Left ventricle myocardium inferior (tissue), 1 donor: ENCODE measurements at places on chromosomes 3 and 15.

- peak; percentile 79 for DNase-seq
Measured at GRCh38 chr3:58536501-58537411, at the start of gene ACOX2. TSS of gene ACOX2 (minus strand) at chr3:58537190. CDS start at chr3:58535106, 2,084 bp downstream.

GRCh38 chr3:172606021-172606420, 82.8 kb upstream of the TNFSF10 start:
- no peak for DNase-seq

GRCh38 chr15:100686725-100687473, 84.5 kb downstream of the ASB7 start:
- no peak for DNase-seq

DNA sequence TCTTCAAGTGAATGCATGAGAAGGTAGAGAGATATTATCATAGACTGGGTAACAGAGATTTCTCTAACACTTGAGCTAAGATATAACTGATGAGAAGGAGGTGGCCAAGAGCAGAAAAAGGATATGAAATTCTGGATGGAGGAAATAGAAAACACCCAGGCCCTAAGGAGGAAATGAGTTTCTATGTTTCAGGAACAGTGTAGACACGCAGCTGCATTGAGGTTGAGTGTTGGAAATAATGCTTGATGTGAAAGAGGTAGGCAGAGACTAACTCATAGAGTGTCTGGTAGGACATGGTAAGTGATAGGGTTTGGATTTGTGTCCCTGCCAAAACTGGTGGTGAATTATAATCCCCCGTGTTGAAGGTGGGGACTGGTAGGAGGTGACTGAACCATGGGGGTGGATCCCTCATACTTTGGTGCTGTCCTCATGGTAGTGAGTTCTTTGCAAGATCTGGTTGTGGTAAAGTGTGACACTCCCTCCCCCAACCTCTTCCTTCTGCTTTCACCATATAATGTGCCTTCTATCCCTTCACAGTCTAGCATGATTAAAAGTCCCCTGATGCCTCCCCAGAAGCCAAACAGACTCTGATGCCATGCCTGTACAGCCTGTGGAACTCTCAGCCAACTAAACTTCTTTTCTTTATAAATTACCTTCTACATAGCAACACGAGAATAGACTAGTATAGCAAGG, 787.3 kb downstream of the EDEM1 start:
- DNase-seq: no peak

- DNase-seq: no peak
Measured at GRCh38 chr15:88454236-88454635, 13.0 kb downstream of the MRPL46 start.

GRCh38 chr15:33256874-33257273, 53.9 kb upstream of the RYR3 start:
- DNase-seq: no peak

- DNase-seq: no peak
Measured at GRCh38 chr3:24936574-24936973, 441.9 kb upstream of the THRB start.

GRCh38 chr3:196055683-196056270, 26.1 kb downstream of the TFRC start:
- DNase-seq: no peak

DNA sequence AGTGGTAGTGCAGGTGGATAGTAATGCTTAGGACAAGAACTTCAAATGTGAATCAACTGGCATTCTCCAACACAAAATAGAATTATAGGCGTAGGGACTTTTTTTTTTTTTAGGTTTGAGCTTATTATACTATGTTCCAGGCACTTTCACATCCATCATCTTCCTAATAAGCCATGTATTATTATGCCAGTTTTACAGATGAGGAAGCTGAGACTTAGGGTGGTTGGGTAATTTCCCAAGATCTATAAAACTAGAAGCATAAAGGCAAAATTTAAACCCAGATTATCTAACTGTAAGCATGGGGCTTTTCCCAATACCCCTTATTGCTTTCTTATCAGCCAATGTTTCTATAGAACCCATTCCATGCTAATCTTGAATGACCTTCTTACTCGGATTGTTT, 75.1 kb upstream of the ETV5 start:
- DNase-seq: no peak

GRCh38 chr3:134772591-134772990, 22.5 kb upstream of the EPHB1 start:
- DNase-seq: no peak

DNA sequence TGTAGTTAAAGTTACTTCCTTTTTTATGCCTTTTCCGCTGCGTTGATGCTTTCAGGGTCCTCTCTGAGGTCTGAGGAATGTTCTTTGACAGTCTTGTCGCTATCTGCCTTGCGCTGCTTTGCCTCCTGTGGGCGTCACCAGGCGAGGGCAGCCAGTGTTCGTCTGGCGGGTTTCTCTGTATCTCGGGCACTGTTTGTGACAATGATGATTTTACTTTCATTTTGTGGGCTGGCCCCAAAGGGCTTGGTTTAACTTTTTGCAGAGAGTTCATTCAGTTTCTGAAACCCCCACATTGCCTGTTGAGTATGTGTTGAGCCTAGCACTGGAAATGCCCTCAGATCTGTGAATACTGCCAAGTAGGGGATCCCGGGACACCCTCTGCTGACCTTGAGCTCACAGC, 24.6 kb upstream of the SACM1L start:
- no peak for DNase-seq

DNA sequence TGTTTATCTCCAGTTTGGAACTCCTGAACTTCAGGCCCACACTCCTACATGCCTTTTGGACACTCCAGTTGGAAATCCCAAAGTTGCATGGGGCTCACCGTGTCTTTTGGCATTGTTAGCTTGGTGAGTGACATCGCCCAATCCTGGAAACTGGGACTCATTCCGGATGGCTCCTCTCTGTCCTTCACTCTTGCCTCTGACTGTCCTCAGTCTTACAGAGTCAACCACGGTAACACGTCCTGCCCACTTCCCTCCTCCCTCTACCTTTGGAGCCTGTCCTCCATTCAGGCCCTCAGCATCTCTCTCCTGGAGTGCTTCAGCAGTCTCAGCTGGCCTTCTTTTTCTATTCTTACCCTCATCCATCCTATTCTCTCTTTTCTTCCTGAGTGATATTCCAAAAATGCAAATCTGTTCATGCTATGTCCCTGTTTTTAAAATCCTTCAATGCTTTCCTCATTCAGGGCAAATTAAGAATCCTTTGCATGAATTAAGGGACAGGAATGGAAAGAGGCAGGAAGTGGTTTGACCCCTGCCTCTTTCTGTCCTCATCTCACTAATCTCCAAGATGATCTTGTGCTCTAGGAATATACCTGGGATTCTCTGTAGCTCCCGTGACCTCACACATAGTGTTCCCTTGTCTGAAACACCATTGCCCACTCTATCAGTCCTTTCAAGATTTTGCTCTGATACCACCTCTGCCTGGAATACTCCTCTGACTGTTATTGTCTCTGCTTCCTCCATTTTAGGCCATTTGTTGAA, 42.5 kb downstream of the LPP start:
- no peak for DNase-seq

DNA sequence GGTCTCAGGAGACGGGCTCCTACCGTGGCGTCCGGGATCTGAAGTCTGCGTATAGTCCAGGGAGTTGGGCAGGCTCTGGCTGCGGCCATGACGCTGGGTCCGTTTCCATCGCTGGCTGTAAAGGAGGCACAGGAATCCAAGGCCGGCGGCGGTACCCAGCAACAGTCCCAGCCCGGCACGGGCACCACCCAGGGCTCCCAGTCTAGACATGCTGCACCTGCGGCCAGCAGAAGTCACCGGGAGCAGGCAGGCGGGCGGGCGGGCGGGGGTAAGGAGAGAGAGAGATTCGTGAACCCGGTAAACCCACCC, 526 bp downstream of the RMDN3 start:
- DNase-seq: no peak

GRCh38 chr3:18898911-18899310, 249.4 kb upstream of the KCNH8 start:
- DNase-seq: no peak

DNA sequence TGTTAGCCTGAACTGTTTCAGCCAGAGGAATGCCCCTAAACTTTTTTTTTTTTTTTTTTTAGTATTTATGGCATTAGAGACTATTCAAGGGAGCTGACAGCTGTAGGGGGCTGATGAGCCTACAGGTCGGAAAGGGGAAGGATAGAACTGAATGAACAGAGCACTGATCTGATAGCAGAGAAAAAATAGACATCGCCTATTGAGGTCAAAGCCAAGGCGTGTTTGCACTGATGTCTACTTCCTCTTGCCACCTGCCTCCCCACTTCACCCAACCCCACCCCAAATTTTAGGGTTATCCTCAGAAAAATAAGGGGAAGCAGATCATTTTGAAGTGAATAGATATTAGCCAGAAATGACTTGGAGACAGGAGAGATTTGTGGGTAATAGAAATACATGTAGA, 3.0 kb upstream of the ZMAT3 start:
- no peak for DNase-seq

DNA sequence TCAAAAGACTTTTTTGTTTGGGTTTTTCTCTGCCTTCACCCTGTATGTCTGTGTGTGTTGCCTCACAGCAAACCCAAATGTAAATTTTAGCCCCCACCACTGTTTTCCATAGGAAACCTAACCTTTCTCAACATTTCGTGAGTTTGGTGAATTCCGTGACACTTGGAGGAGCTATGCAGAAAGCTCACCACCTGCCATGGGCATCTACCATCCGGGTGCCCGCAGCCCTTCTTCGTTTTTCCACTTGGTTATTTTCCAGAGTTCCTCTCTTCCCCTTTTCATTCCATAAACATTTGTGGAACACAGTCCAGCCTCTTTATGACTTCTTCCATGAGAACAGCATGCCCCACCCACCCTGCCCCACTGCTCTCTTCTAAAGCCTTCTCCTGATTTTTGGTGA, 31.3 kb downstream of the TMEM158 start:
- DNase-seq: no peak

DNA sequence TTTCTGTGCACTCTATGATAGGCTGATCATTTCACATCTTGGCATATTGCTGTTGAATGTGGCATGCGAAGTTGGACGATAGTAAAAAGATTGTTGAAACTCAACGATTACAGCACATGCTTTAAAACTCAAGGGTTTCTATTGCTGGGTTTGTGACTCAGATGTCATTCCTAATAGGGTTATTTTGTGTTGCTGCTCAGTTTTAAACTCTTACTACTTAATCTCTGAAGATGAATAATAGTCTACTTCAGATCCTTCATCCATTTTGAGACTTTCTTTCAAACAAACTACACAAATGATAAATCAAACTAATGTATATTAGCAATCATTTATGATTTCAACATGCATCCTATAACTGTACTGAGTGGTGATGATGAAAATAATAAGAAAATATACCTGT, 71.3 kb upstream of the MBNL1 start:
- no peak for DNase-seq

GRCh38 chr3:187765342-187765741, 20.1 kb upstream of the BCL6 start:
- DNase-seq: no peak

DNA sequence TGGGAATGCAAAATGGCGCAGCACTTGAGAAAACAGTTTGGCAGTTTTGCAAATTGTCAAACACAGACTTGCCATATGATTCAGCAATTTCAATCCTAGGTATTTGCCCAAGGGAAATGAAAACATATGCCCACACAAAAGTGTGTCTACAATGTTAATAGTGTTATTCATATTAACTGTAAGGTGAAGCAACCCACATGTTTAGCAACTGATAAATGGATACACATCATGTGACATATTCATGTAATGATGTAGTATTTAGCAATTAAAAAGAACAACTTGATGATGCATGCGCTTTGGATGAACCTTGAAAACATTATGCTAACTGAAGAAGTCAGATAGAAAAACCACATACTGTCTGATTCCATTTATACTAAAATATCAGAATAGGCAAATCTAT, 539.0 kb upstream of the PPP2R3A start:
- no peak for DNase-seq

- DNase-seq: no peak
Measured at GRCh38 chr3:169835533-169835932, 22.8 kb upstream of the LRRC34 start.

GRCh38 chr3:128424508-128425069, 42.1 kb downstream of the DNAJB8 start:
- DNase-seq: no peak

GRCh38 chr15:59327942-59328341, 44.7 kb downstream of the MYO1E start:
- DNase-seq: no peak

DNA sequence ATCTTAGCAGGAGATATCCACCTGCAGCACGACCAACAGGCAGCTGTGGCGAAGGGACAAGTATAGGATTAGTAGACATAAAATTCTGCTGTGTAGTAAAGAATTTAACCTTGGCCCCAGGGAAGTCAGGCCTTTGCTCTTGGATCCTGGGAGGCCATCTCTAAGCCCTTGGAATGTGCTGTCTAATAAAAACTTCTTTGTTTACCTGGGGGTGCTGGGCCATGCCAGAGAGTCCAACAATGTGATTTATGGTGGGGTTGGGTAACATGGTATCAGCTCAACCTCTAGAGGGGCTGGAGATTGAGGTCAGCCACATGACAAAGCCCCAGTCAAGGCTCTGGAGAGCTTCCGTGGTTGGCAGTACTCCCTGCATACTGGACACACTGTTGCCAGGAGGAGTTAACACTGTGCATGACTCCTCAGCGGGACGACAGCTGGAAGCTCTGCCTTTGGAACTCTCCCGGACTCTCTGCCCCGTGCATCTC, 52.4 kb downstream of the HEG1 start:
- peak; percentile 68 for DNase-seq

DNA sequence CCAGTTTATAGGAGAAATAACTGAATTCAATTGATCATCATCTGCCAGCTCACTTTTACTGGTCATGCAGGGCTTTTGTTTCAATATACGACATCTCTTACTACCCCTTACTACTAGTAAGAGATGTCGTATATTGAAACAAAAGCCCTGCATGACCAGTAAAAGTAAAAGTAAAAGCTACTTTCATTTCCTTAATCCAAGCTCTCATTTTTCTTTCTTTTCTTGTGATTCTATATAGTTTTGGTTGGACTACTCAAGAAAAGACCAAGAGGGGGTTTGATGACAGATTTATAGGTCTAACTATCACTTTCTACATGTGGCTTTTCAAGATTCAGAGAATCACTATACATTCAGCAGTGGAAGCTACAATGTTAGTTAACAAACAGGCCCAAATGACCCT, 1237.3 kb downstream of the ROBO2 start:
- no peak for DNase-seq

DNA sequence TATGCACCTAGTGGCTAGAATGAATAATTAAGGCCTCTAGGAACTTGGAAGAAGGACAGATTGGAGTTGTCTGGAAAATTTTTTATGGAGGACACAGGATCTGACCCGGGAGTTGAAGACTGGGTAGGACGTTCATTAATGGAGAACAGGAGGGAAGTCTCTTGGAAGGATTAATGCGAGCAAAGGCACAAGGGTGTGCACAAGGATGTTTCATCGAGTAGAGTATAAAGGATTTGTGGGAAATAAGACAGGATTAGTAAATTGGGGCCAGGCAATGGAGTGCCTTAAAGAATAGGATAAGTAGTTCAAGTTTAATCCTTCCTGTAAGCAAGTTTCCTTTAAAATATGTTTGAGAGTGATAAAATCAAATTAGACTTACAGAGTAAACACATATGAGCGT, 14.6 kb downstream of the LMOD3 start:
- no peak for DNase-seq

GRCh38 chr3:192207239-192207638, 520.1 kb downstream of the FGF12 start:
- no peak for DNase-seq
